ENCODE measurements at places on chromosomes 3 and 15.

DNA sequence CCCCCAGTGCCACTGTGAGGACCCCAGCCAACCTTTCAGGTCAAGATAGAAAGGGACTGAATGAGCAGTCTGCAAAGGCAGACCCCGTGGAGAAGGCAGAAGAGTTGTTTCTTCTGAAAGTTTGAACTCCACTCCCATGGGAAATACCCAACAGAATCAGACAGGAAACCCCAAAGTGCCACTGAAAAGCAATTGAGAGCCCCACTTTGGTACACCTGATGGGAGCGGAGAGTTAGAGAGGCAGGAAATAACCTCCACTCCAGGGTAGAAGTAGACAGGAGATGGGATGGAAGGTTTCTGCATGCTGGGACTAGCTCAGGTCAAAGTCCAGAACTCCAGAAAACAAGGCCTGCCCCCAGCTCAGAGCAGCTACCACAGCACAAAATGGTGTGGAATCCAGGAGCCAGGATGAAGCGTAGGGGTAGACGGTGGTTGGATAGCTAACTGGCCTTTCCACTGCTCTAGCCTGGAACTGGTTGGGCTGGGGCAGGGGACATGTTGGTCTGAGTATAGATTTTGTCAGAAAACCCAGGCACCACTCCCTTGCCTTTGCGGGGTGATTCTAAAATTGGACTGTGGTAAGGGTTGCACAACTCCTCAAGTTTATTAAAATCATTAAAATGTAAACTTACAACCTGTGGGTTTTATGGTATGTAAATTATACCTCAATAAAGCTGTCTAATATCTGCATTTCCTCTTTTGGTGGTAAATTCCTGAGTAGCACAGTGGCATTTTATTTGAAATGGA, 1.9 kb upstream of the RAB43 start:
- no peak for DNase-seq

DNA sequence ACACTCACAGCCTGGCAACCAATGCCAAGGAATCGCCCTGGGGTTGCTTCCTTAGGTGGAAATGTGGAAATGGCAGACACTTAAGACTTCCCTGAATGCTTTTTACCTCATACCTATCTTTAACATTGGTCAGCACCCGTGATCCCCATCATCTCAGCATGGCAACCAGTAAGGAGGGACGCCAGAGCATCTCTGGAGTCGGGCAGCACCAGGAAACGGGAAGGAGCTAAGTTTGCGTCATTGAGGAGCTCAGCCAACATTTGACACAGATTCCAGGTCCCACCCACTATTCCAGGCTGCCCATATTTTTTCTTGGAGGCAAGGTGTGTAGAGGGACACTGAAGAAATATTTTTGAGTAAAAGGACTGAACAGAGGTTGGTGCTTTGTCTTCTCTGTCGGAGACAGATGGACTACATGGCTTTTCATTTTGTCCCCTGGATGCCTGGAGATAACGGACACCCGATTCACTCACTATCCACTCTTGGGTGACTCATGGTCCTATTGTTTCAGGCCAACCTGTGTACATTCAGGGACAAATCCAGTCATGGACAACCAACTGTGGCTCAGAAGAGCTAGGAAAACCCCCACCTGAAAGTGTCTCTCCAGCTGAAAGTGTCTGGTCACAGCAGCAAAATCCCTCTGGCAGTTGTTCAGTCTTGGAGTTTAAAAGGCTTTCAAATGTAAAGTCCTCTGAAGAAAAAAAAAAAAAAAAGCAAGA, 70.4 kb upstream of the OXTR start:
- DNase-seq: no peak

DNA sequence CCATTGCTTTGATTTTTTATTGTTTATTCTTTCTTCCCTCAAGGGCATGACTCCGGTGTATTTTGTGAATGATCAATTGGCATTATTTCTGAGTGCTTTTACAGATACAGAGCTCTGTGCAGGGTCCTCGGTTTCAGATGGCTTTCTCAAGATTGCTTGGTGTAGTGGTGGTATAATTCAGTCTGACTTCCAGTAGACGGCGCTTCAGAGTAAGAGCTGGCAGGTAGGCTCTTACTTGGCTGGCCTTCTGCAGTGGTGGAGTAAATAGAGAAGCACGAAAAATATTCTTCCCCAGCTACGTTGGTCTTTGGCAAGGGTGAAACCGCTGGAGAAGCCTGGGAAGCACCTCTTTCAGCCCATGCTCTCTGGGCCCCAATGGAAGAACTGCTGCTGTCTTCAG, 723.0 kb upstream of the BCHE start:
- no peak for DNase-seq

DNA sequence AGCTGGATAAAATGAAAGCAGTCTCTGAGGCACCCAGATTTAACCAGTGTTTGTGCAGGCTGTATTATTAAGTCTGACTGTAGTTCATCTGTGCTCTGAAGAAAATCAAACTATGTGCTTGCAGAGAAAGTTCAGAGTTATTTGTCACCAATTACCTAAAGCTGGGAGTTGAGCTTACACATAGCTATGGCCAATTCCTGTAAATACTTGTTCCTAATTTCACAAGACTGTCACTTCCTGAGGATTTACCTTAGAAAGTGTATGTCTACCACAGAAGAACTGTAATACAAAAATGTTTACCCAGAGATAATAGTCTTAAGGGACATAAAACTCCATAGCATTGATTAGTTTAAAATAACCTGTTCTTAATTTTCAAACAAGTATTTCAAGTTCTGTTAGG, 628.4 kb upstream of the TGFBR2 start:
- DNase-seq: no peak

- DNase-seq: no peak
Observed at GRCh38 chr3:129348734-129349133, 70.1 kb downstream of the HMCES start.

- no peak for DNase-seq
Observed at GRCh38 chr3:44927371-44927770, 48.6 kb downstream of the ZDHHC3 start.

DNA sequence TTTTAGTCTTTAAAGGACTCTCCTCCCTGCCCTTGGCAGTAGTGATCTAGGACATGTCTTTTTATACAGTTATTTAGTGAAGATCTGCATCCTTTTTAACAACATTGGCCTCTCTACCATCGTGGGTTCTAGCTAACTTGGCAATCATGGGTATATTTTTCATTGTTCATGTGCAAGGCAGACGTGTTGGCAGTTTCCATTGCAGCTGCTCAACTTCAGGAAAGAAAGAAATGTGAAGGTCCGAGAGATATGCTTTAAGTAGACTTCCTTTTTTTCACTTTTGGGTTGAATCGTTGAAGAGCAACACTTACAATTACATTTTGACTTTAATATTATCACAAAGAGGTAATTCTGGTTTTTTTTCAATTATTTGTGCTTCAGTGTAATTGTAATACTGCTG, 172.6 kb downstream of the SATB1 start:
- no peak for DNase-seq

DNA sequence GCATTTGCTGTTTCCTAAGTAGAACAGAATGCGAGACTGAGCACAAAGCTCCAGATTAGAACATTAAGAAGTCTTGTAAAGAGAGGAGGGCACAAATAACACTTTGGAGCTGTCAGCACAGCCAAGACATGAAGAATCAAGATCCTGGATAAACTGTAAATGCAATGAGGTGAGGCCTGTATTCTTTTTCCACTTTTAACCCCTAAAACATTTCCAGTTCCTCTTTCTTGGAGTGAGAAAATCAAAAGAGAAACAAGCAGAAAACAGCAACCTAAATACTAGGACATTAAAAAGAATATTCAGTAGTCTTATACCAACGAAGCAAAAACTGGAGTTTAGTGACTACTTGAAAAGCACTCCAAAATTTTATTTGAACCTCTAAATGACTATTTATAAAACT, 204.3 kb downstream of the ZBTB20 start:
- no peak for DNase-seq

- no peak for DNase-seq
Observed at GRCh38 chr15:62760538-62760937, 282.0 kb upstream of the TPM1 start.

DNA sequence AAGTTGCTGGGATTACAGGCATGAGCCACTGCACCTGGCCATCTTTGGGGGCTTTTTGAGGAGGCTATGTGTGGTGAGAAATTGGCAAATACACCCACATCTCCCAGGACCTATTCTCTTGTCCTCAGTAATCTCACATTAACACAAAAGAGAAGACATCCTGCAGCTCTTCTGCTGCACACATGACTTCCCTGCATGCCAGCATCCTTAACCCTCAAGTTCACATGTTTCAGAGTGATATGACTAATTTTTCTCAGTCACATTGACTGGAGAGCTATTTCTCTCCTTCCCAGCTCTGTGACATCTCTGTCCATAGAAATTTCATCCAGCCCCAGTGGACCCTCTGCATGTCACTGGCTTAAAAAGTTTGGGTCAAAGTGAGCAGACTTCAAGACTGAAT, 1.9 kb upstream of the SKIC8 start:
- no peak for DNase-seq

GRCh38 chr3:123431658-123432324, 17.1 kb downstream of the ADCY5 start:
- no peak for DNase-seq

DNA sequence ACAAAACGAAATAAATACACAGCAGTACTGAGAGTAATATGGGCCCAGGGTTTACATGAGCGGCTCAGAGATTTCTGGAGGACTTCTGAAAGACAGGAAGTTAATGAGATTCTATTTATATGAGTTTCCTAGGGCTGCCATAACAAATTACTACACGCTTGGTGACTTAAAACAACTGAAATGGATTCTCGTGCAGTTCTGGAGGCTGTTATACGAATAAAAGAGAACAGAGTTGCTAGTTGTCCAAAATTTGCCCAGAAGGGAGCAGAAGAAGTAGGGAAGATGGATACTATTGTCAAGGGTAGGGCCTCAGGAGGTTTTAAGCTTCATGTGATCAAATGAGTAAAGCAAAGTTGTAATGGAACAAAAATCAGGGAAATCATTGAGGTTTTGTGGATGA, 173.1 kb upstream of the LYSMD4 start:
- no peak for DNase-seq

GRCh38 chr3:16960125-16960524, 75.4 kb downstream of the PLCL2 start:
- no peak for DNase-seq

DNA sequence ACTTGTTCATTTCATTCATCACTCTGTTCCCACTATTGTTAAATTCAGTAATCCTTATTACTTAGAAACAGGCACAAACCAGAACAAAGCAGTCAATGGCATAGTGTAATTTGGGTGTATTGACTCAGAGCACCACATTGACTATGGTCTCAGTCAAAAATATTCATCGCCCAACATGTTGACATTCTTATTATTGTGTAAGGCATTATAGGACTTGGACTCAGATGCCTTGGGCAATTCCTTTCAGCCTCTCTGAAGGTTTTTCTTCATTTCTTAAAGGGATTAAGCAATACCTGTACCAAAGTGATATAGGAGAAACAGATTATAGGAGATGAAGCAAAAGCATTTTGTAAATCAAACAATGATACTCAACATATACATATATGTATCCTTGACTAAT, 114.7 kb upstream of the BHLHE40 start:
- no peak for DNase-seq

DNA sequence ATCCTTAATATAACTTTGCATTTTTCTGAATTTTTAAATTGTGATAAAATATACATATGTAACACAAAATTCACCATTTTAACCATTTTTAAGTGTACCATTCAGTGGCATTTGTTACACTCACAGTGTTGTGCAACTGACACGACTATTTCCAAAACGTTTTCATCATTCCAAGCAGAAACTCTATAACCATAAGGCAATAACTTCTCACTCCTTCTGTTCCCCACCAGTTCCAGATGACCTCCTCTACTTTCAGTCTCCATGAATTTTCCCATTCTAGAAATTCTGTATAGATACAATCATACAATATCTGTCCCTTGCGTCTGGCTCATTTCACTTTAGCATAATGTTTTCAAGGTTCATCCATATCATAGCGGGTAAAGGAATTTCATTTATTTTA, 223.5 kb upstream of the TTC14 start:
- no peak for DNase-seq

DNA sequence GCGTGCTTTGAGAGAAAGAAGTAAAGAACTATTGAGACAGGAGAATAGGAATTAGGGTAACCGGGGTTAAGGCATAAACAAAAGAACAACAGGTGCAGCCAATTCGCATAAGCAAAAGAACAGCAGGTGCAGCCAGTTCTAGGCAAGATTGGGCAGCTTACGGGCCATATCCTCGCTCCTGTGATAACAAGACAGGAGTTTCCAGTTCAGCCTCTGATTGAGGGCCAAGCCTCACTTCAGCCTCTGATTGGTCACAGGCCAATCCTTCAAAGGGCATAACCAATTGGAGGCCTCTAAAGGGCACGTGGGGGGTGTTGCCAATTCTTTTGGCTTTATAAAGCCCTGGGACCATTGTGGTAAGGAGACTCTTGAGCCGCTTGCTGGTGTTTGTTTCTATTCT, 143.5 kb downstream of the GADL1 start:
- DNase-seq: peak; percentile 5

GRCh38 chr15:73688455-73688854, 4.3 kb downstream of the CD276 start:
- no peak for DNase-seq

GRCh38 chr15:44909423-44909822, 47.1 kb upstream of the TERB2 start:
- no peak for DNase-seq

DNA sequence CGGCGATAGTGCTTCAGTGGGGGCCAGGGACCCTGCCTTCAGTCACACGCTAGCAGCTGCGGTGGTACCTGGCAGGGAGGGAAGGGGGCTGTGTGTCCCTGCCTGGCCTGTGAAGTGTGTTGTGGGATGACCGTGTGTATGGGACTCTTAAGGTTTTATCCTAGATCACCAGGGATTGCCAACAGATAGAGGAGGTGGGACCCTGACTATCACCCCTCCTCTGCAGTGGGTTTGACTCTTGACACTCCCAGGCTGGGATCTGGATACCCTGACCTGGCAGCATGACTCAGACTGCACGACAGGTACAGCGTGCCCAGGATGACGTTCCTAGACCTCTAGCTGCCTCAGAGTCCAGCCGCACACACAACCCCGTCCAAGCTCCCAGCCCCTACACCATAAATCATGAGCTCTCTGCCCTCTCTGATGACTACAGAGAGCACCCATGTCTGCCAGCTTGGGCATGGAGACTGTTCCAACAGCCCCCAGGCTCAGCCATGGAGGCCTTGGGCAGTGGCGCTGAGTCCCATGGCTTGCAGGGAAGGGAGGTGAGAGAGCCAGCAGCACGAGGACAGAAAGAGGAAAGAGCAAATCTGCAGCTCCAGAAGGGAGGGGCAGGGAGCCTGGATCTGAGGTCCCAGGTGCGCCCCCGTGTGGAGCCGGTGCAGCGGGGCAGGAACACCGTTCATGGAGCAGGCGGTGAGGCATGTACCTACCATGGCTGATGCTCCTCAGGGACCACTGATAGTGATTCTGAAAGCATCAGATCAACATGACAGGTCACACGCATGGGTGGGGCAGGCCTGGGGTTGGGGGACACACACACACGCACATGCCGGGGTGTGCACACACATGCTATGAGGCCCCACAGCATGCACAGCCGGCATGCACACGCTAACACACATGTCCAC, 71.0 kb downstream of the ADAMTS7 start:
- DNase-seq: peak; percentile 76
